Stimulated activated CD8-positive, alpha-beta memory T cell treated with anti-CD3 and anti-CD28 coated beads, Interleukin-12 subunit alpha, Interleukin-12 subunit beta, amount 100 ng/mL, for 4 hours (primary cell): ENCODE measurements at places on chromosomes 5 and 9.

DNA sequence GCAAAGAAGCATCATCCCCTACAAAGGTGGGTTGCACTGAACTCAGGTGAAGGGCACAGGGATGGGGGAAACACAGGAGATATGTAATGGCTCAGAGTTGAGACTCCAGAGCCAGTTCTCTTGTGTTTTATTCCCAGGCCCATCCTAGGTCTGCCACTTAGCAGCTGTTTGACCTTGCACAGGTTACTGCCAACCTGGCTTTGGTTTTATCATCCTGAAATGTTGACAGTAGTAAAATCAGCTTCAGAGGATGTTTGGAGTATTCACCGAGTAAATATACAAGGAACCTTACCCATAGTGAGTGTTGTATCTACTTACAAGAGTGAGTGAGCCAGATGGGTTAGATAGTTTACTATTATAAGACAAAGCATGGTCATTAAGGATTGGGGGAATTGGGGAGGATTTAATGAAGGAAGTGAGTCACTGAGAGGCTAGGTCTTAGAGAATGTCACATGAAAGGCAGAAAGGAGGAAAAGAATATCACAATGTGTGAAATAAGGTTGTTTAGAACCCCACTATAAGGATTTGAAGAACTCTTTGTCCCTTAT lies 141.3 kb downstream of the MAN2A1 start:
- DNase-seq, result no peak

GRCh38 chr9:120654272-120654671 lies 60.0 kb downstream of the MEGF9 start:
- no peak for DNase-seq

- no peak for DNase-seq
Observed at GRCh38 chr9:34125681-34126206, 754 bp downstream of the DCAF12 start.

GRCh38 chr9:91757782-91758181 lies 192.2 kb downstream of the ROR2 start:
- DNase-seq, result no peak

GRCh38 chr5:172790496-172790889 lies 19.5 kb upstream of the DUSP1 start:
- no peak for DNase-seq

- no peak for DNase-seq
Observed at GRCh38 chr5:174090129-174090528, 44.6 kb downstream of the NSG2 start.

DNA sequence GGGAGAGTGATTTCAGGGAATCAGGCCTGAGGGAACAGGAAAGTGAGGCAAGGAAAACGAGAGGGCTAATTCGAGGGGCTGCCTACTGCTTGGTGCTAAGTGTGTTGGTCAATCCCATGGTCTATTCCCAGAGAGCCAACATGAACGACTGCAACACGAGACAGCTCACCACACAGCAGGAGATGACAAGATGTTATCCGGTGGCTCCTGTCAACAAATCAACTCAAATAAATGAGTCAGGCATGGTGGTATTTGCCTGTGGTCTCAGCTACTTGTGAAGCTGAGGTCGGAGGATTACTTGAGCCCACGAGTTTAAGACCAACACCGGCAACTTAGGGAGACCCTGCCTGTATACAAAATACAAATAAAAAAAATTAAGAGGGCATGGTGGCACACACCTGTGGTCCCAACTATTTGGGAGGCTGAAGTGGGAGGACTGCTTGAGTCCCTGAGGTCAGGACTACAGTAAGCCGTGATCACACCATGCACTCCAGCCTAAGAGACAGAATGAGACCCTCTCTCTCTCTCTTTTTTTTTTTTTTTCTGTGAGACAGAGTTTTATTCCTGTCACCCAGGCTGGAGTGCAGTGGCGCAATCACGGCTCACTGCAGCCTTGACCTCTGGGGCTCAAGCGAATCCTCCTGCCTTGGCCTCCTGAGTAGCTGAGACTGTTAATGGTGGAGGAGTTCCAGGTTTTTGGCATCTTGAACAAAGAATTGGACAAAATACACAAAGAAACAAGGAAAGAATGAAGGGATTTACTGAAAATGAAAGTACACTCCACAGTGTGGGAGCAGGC lies 9.0 kb upstream of the FAF2 start:
- DNase-seq, result no peak

GRCh38 chr5:54900984-54901725 lies 84.2 kb downstream of the ESM1 start:
- DNase-seq, result no peak

GRCh38 chr9:20070336-20070735 lies 281.5 kb upstream of the SLC24A2 start:
- DNase-seq, result no peak

- no peak for DNase-seq
Observed at GRCh38 chr9:32596096-32596865, 23.3 kb upstream of the NDUFB6 start.
